ENCODE measurements at places on chromosomes 3 and 15.

DNA sequence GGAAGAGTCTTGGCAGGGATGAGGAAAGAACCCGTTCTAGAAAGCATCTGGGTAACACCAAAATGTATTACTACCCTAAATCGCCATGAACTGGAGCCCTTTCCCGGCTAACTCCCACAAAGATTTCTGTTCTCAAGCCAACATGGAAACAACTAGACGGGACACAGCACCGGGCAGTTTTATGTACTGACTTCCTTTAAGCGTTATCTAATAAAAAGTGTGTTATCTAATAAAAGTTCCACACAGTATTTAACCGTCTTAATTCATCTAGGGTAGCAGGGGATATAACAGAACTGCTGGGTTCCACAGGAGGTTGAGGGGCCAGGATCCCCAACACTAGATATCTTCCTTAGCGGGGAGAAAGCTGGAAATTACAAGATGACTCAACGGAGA is 347 bp upstream of the C3orf62 start:
- no peak for DNase-seq

- DNase-seq, result no peak
Measured at GRCh38 chr3:48614044-48614443, 4.6 kb upstream of the UQCRC1 start.

DNA sequence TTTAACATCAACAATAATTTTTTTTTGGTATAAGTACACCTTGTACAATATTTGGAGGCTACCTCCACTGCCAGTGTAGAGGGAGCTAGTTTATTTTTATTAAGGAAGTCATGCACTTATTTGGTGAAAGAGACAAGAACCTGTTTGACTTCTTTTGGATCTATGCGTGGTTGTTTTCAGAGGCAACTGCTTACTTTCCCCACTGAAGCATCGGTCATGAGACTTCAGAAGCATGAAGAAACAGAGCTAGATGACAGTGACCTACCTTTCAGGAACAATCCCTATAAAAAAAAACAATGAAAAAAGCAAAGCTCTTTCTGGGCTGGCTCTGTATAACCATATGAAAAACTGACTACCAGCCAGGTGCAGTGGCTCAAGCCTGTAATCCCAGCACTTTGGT is 20.0 kb upstream of the ZNF148 start:
- DNase-seq, result no peak

- DNase-seq, result no peak
Measured at GRCh38 chr15:37425541-37425940, 325.2 kb upstream of the MEIS2 start.

DNA sequence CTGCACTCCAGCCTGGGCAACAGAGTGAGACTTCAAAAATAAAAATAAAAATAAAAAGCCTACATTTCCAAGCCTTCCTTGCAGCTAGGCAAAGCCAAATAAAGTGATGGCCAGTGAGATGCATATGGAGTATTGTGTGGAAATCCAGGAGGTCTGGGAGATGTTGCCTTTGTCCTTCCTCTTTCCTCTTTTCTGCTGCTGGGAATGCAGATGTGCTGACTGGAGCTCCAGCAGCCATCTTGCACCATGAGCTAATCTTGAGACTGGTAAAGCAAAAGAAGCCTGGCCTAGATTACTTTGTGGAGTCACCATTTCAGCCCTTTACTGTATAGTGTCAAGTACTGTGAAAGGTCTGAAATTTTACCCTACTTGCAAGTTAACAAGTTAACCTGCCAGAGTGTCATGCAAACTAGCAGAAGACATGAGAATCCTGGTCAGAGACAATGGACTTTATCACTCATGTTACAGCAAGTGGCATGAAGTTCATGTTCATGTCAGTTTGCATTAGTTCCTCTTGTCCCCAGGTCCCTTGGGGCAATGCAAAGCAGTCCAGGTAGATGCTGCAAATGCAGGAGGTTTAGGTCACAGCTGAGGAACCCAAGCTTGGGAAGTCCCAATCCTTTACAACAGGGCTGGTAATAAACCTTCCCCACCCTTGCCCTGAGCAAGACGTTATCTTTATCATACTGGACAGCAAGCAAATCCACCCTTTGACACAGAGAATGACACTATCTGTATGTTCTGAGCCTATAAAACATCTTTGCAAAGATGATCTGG is 103.1 kb downstream of the TLE3 start:
- DNase-seq, result no peak

DNA sequence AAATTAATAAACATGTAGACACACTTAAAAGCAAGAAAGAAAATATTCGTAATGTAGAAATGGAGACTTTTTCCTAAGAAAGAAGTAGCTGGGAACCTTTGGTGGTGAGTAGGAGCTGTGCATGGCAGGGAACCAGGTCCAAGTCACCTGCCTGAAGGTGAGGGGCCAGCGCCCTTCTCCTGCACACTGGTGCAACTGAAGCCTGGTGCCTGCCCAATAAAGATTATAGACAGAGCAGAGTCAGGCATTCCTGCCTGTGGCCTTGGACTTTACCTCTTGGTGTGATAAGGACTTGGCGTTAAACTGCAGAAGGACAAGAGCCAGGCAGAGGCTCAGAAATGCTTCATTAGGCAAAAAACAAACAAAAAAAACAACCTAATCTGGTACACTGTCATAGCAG is 14.2 kb downstream of the CFAP91 start:
- no peak for DNase-seq

DNA sequence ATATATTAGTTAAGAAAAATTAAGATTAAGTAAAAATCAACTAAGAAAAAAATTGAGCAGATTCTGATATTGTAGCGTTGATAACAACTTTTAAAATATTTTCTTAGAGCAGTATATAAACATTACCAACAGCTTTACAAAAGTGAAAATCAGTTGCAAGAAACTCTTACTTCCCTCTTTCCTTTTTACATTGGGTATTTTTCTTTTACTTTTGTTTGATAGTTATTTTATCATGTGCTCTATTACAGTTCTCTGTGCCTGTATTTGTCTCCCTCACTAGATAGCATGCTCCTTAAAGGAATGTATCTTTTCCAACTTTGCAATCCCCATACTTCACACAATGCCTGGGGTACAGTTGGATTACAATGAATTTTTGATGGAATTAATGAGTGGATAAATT is 87.5 kb upstream of the P3H2 start:
- DNase-seq, result no peak

DNA sequence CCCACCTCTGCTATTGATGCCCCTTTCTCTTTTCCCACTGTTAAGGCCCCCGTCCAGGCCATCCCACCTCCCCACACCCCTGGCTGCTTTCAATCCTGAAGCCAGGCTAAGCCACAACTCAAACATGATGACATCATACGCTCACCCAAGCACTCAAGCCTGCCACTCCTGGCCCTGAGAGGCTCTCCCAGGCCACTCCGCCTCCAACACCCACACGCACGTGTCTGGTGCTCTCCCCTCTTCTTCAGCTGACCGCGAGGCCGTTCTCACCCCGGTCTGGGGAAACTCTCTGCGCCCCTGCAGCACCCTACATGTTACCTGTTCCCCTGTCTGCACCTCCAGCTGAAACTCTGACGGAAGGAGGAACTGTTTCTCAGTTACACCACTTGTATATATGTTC is 6.2 kb downstream of the ZXDC start:
- DNase-seq, result no peak

DNA sequence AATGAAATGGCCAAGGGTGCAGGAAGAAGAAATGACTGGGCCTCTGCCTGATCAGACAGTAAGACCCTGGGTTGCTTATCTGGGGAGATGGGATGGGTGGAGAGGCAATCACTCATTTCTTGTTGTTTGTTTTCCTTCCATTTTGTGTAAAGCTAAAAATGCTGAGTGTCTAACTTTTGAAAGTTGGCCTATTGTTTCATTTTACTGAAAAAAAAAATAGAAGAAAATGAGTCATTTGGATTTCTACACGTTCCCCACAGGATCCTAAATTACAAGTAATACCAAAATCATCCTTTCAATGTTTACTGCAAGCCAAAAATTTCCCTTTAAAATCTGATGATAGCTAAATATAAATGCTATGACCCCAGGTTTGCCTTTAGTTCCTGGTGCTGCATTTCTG is 30.6 kb downstream of the PTX3 start:
- no peak for DNase-seq

Data from NCI-H69 (cell line).